ENCODE measurements at places on chromosomes 2 and 18. TPM values are rescaled to one million over a fixed set of nuclear protein-coding genes. Genes with fewer than 3 reads are reported as not detected.
A peak's percentile ranks its signal among the peaks of the same experiment; 100 is the strongest.

DNA sequence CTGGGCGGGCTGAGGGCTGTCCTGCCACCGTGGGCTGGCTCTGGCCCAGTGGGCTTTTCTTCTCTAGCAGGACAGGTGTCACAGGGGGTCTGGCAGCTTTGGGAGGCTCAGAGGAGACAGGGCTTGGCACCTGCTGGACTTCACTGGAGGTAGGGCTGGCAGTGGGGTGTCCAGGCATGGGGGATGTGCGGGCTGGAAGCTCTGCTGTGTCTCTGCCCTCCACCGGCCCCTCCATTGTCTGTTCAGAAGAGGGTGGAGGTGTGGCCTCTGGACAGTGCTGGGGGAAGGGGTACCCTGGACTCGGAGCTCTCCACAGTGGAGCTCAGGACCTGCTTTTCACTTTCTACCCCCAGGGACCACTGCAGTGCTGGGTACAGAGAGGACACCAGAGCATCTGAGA lies 9.2 kb downstream of the PTPRN start:
- H3K4me1 ChIP-seq = no peaks in the 10 kb centered on the region
- no peaks in the 10 kb centered on the region for H3K36me3 ChIP-seq
- peaks cover 6% of the 10 kb centered on the region for H3K27me3 ChIP-seq
- no peak overlapping the region for H3K4me3 ChIP-seq
- no peak for DNase-seq
- H3K27ac ChIP-seq = no peak overlapping the region

DNA sequence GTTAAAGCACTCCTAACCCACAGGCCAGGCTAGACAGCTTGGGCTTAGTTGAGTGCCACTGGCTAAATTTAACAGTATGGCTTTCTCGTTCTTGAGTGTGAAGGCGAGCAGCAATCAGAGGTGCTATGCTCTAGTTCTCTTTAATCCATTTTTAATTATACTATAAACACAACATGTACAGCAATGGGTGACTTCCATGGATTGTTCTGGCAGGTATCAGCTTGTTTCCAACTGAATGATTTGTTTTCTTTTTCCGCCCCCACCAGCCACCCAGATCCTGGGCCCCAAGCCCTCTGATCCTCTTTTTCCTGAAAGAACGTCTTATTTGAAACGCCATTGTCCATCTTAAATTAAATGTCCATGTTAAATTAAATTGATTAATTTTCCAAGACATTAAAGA lies 244.8 kb downstream of the IKZF2 start:
- H3K36me3 ChIP-seq = no peaks in the 10 kb centered on the region
- H3K27me3 ChIP-seq = no peaks in the 10 kb centered on the region
- H3K27ac ChIP-seq = peak overlapping the region; percentile 76
- no peak for DNase-seq

GRCh38 chr2:129135017-129135416 lies 816.3 kb upstream of the HS6ST1 start:
- H3K4me1 ChIP-seq = no peaks in the 10 kb centered on the region
- H3K27me3 ChIP-seq = no peaks in the 10 kb centered on the region
- H3K27ac ChIP-seq = no peak overlapping the region
- no peak for DNase-seq

SH3RF3 gene
- total RNA-seq = 2.5 TPM

- no peak overlapping the region for H3K27ac ChIP-seq
- no peak for DNase-seq
- H3K4me3 ChIP-seq = no peak overlapping the region
These were observed 100.1 kb upstream of the RNF152 start for GRCh38 chr18:61992923-61993322.

DNA sequence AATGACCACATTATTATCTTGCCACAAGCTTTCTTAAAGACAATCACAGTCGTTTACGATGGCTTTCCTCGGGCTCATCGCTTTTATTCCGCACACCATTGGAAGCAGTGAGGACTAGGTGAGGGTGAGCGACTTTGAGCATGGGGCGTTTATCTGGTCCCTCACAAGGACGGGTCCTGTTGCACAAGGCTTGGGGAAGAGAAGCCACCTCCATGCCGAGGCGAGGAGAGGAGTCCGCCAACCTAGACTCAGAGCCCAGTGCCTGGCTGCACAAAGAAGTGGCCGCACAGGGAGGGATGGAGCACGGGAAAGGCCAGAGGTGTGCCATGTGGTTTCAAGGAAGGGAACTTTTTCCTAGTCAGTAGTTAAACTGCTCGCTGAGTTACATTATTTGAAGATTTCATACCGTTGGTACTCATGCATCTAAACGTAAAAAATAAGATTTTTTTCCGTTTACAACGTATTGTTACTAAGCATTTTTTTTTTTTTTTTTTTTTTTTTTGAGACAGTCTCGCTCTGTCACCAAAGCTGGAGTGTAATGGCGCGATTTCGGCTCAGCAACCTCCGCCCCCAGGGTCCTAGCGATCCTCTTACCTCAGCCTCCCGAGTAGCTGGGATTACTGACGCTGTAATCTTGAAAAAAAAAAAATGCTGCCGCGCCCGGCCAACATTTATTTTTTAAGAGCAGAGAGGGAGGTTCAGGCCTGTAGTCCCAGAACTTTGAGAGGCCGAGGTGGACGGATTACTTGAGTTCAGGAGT lies 849 bp upstream of the CYP27C1 start:
- H3K4me3 ChIP-seq = no peak overlapping the region
- no peaks in the 10 kb centered on the region for H3K36me3 ChIP-seq
- no peak for DNase-seq
- no peak overlapping the region for H3K27ac ChIP-seq
- H3K4me1 ChIP-seq = peaks cover under 1% of the 10 kb centered on the region
- H3K27me3 ChIP-seq = peaks cover 40% of the 10 kb centered on the region

GRCh38 chr2:25567406-25567805 lies 106.0 kb downstream of the DTNB start:
- H3K4me3 ChIP-seq = no peak overlapping the region
- no peaks in the 10 kb centered on the region for H3K27me3 ChIP-seq
- no peak for DNase-seq
- no peaks in the 10 kb centered on the region for H3K4me1 ChIP-seq

RGPD5 gene
- 33.2 TPM for total RNA-seq

DNA sequence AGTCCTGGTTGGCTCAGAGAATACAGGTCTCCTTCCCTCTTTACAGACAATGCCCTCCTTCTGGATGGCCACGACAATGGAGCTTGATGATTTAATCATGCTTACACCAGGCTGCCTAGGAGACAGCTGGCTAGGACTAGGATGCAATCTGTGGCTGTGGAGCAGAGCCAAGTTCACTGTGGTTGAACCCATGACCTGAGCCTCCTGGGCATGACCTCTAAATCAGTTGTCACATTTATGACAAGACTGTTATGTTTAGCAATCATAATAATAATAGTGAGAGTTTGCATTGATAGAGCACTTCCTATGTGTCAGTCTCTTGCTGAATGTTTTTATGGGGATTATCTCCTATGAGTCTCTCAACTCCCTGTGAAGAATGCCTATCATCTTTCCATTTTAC lies 244.1 kb downstream of the ICOS start:
- H3K4me3 ChIP-seq = no peak overlapping the region
- H3K36me3 ChIP-seq = no peaks in the 10 kb centered on the region
- H3K27me3 ChIP-seq = no peaks in the 10 kb centered on the region
- no peaks in the 10 kb centered on the region for H3K4me1 ChIP-seq
- no peak overlapping the region for H3K27ac ChIP-seq

RAD51AP2 gene
- total RNA-seq = 0.11 TPM

HOXD8 gene
- 4.6 TPM for total RNA-seq

- no peaks in the 10 kb centered on the region for H3K4me1 ChIP-seq
- H3K4me3 ChIP-seq = no peak overlapping the region
- H3K36me3 ChIP-seq = no peaks in the 10 kb centered on the region
- no peaks in the 10 kb centered on the region for H3K27me3 ChIP-seq
- no peak for DNase-seq
These were observed 19.0 kb downstream of the TWSG1 start for GRCh38 chr18:9353596-9353995.

KCNG3 gene
- 2.5 TPM for total RNA-seq

- H3K27ac ChIP-seq = no peak overlapping the region
- no peaks in the 10 kb centered on the region for H3K36me3 ChIP-seq
- H3K4me3 ChIP-seq = no peak overlapping the region
- no peaks in the 10 kb centered on the region for H3K27me3 ChIP-seq
- DNase-seq = no peak
These were observed 127.0 kb downstream of the TTC32 start for GRCh38 chr2:19774805-19775176.

DNA sequence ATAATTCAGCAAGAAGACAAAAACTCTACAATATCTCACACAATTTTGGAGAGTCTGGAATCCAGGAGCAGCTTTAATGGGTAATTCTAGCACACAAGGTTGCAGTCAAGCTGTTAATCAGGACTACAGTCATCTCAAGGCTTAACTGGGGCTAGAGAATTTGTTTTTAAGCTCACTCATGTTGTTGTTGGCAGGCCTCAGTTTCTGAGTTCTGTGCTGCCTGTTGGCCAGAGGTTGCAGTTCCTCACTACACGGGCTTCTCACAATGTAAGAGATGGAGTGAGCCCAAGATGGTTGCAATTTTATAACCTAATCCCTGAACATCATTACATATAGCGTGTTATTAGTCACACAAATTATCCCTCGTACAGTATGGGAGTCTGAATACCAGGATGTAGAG lies 50.6 kb upstream of the TMEFF2 start:
- H3K4me3 ChIP-seq = no peak overlapping the region
- DNase-seq = no peak
- no peak overlapping the region for H3K27ac ChIP-seq
- no peaks in the 10 kb centered on the region for H3K4me1 ChIP-seq
- no peaks in the 10 kb centered on the region for H3K36me3 ChIP-seq
- H3K27me3 ChIP-seq = no peaks in the 10 kb centered on the region

- H3K27ac ChIP-seq = no peak overlapping the region
- no peak for DNase-seq
- peaks cover 4% of the 10 kb centered on the region for H3K36me3 ChIP-seq
- no peaks in the 10 kb centered on the region for H3K27me3 ChIP-seq
- H3K4me1 ChIP-seq = no peaks in the 10 kb centered on the region
- no peak overlapping the region for H3K4me3 ChIP-seq
These were observed 17.1 kb downstream of the KRCC1 start for GRCh38 chr2:88038263-88039105.

- H3K27me3 ChIP-seq = no peaks in the 10 kb centered on the region
- H3K36me3 ChIP-seq = no peaks in the 10 kb centered on the region
- H3K27ac ChIP-seq = no peak overlapping the region
- DNase-seq = no peak
- no peaks in the 10 kb centered on the region for H3K4me1 ChIP-seq
These were observed 102.1 kb downstream of the SNTG2 start for GRCh38 chr2:1052771-1053191.

DNA sequence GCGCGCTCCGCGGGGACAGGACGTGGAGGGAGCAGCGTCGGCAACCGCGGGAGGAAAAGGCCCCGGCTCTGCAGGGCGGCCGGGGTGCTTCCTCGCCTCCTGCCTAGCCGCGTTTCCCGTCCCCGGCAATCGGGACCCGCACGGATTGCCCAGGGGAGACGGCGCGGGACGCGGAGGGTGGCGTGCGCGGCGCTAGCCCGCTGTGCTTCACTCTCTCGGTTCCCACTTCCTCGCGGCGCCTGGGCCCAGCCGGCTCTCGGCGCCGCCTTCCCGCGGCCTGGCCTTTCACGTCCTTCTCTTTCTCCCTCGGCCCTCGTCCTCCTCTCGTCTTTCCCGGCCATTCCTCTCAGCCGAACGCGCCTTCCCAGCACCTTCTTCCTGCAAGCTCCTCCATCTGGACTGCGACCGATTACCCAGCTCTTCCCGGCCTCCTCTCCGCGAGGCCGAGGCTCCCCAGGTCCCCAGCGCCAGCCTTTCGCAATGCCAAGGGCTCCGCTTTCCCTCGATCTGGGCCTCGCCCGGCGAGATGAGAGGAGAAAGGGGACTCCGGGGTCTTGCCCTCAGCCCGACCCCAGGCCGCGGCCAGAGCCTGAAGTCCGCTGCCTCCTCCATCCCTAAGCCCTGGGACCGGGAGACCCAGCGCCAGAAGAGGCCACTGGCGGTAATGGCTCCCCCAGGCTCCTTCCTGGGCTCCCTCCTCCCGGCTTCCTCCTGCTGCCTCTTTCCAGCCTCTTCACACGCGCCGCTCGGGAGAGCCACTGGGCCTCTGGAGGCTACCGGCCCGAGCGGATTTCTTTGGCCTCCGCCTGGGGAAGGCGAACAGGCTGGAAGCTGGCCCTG lies 34.3 kb upstream of the ATP6V1B1 start:
- H3K36me3 ChIP-seq = no peaks in the 10 kb centered on the region
- peaks cover 6% of the 10 kb centered on the region for H3K4me1 ChIP-seq
- peak overlapping the region; percentile 27 for H3K4me3 ChIP-seq
- H3K27me3 ChIP-seq = peaks cover 64% of the 10 kb centered on the region
- no peak overlapping the region for H3K27ac ChIP-seq

- H3K4me3 ChIP-seq = no peak overlapping the region
- no peaks in the 10 kb centered on the region for H3K4me1 ChIP-seq
- no peaks in the 10 kb centered on the region for H3K27me3 ChIP-seq
- no peak for DNase-seq
These were observed 256.5 kb downstream of the GBX2 start for GRCh38 chr2:235911633-235912233.

- H3K4me1 ChIP-seq = peaks cover 4% of the 10 kb centered on the region
- H3K27me3 ChIP-seq = no peaks in the 10 kb centered on the region
- DNase-seq = no peak
- no peaks in the 10 kb centered on the region for H3K36me3 ChIP-seq
These were observed 69.9 kb downstream of the SH3BP4 start for GRCh38 chr2:235021752-235022151.

GRCh38 chr2:207188626-207189419 lies 23.1 kb upstream of the KLF7 start:
- DNase-seq = no peak
- no peaks in the 10 kb centered on the region for H3K27me3 ChIP-seq
- H3K36me3 ChIP-seq = no peaks in the 10 kb centered on the region
- H3K4me1 ChIP-seq = no peaks in the 10 kb centered on the region

GRCh38 chr2:128474962-128475361 lies 156.3 kb upstream of the HS6ST1 start:
- no peaks in the 10 kb centered on the region for H3K27me3 ChIP-seq
- peak; percentile 8 for DNase-seq
- H3K4me1 ChIP-seq = no peaks in the 10 kb centered on the region
- no peak overlapping the region for H3K27ac ChIP-seq
- no peaks in the 10 kb centered on the region for H3K36me3 ChIP-seq

GRCh38 chr2:237441605-237442274 lies 27.8 kb upstream of the COL6A3 start:
- H3K36me3 ChIP-seq = no peaks in the 10 kb centered on the region
- DNase-seq = no peak
- no peak overlapping the region for H3K4me3 ChIP-seq
- no peaks in the 10 kb centered on the region for H3K27me3 ChIP-seq
- H3K27ac ChIP-seq = no peak overlapping the region
- H3K4me1 ChIP-seq = no peaks in the 10 kb centered on the region

DNA sequence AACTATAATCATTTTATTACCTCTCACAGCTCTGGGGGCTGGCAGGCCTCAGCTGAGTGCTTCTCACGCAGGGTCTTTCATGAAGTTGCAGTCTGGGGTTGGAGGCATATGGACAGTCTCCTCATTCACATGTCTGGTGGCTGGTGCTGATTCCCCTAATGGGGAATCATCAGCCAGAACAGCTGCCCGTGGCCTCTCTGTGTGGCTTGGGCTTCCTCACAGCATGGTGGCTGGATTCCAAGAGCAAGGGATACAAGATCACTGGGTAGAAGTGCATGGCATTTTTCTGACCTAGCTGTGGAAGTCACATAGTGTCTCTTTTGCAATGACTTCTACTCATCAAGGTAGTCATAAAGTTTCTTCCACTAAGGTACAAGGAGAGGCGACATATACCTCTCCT lies 59.0 kb upstream of the LAPTM4A start:
- H3K4me1 ChIP-seq = peaks cover under 1% of the 10 kb centered on the region
- no peaks in the 10 kb centered on the region for H3K36me3 ChIP-seq
- H3K27me3 ChIP-seq = no peaks in the 10 kb centered on the region
- no peak for DNase-seq

GRCh38 chr2:177606636-177607035 lies 214.1 kb downstream of the AGPS start:
- H3K4me3 ChIP-seq = no peak overlapping the region
- H3K4me1 ChIP-seq = peaks cover 3% of the 10 kb centered on the region
- H3K36me3 ChIP-seq = no peaks in the 10 kb centered on the region
- H3K27me3 ChIP-seq = no peaks in the 10 kb centered on the region
- DNase-seq = no peak

Data from colonic mucosa (tissue), 4 donors.